Stimulated activated CD4-positive, alpha-beta T cell treated with anti-CD3 and anti-CD28 coated beads, Interleukin-1b, Interleukin-23, amount 100 ng/mL, for 1 hour (primary cell): ENCODE measurements at places on chromosomes 3 and 15.

GRCh38 chr15:99414755-99415731, 150.7 kb upstream of the MEF2A start:
- DNase-seq = no peak

GRCh38 chr3:156171281-156172267, 51.2 kb downstream of the KCNAB1 start:
- no peak for DNase-seq

DNA sequence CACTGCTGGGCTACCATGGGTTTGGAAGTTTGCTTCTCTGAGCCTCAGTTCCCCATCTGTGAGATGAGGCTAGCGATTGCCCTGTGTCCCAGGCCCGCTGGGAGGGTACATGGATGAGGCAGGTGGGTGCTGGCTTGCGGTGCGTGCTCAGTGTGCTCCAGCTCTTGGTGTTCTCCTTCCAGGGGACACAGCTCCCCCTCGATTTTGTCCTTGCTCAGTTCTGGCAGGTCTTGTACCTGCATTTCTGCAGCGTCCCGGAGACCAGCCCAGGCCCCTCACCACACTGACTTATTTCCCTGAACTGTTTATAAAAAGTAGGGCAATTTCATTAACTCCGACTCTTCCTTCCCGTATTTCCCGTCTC, 95.4 kb downstream of the TBC1D2B start:
- no peak for DNase-seq

DNA sequence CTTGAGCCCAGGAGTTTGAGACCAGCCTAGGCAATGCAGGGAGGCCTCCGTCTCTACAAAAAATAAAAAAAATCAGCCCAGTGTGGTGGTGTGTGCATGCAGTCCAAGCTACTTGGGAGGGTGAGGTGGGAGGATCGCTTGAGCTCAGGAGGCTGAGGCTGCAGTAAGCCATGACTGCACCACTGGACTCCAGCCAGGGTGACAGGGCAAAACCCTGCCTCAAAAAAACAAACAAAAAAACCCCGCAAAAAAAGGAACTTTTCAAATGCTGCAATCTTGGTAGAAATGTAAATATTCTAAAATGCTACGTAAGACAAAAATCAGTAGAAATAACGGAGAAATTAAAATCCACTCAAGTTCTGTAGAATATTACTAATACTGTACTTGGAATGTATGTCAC, 108.1 kb upstream of the MELTF start:
- DNase-seq = no peak

GRCh38 chr15:61017109-61017508, 212.0 kb downstream of the RORA start:
- no peak for DNase-seq

- no peak for DNase-seq
These were observed 68.5 kb downstream of the VPS8 start for GRCh38 chr3:184880276-184881019.

DNA sequence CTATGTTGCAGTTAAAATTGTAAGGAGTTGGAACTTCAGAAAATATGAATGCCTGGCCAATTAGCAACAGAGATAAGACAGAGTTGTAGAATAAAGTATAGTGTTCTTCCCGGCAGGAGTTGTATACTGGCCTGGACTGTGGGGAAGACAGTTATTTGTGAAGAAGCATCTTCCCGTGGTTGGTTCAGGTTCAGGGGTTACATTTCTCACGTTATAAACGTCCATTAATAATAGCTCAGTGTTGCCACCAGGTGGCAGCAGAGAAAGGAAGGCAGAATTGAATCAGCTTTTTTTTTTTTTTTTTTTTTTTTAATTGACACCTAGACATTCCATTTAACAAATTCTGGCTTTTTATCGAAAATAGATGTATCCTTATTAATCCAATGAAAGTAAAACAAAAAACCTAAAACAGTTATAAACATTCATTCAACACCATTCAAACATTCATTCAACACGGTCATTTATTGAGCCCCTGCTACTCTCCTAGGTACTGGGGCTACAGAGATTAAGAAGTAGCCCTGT, 66.4 kb upstream of the NR2E3 start:
- DNase-seq = no peak

DNA sequence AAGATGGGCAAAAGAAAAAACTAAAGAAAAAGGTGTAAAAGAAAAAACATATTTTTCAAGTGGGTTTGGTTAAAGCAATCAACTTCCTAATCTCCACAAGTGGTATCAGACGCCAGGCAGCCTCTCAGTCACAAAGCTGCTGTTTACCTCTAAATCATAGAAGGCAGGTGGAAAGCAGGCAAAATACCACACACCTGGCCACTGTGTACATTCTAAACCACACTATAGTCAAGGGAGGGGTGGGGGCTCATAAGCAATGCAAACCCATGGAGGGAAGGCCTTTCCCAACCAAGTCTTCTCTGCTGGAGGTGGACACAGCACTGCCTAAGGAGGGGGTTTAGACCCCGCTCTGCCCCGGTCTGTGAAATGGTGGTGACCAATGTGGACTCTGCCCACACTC, 50.4 kb downstream of the MCF2L2 start:
- DNase-seq = no peak

DNA sequence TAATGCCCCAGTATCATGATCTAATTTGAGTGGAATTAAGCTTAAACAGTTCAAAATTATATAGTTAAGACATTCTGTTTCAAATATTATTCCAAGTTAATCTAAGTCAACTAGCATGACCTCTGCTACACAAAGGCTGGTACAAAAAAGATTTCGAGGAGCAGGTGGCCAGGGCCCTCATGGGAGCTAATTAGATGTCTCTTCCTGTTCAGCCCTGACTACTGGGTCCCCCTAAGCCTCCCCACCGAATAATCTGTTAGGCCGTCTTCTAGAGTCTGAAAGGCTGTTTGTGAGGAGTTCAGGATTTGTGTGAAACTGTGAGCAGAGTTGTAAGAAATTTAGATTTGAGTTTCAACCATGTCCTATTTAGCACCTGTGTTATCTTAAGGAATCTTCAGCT, 75.4 kb downstream of the PPM1L start:
- no peak for DNase-seq

DNA sequence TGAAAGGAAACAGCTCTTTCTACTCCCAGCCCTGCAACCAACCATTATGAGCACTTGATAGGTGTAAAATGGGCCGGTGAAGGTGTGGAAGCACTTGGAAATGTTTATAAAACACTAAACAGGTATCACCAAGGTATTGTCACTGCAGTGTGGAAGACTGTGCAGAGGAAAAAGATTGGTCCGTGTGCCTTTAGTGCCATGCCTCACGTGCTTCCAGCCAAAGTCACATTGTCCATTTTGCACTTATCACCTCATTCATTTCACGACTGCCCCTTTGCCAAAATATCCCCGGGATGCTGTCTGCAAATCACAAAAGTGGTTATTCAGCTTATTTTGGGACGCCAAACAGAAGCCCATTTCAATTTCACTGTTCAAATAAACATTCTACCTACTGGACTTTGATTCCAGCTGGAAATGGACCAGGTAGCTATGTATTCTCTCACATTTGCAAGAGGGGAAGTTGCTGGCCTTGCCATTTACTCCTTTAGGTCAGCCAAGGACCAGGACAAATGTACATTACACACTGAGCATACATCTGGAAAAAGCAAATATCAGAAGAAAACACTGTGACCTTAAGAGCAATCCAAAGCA, 58.4 kb downstream of the ARRDC4 start:
- no peak for DNase-seq

- no peak for DNase-seq
These were observed 150.1 kb downstream of the TPRA1 start for GRCh38 chr3:127440384-127440783.

DNA sequence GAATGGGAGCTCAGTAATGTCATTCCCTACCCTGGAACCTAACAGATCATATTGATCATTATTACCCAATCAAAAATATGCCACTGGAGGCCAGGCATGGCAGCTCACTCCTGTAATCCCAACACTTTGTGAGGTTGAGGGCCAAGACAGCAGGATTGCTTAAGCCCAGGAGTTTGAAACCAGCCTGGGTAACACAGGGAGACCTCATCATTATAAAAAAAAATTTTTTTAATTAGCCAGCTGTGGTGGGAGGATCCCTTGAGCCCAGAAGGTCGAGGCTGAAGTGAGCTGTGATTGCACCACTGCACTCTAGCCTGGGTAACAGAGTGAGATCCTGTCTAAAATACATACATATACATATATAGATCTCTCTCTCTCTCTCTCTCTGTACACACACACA, 10.2 kb downstream of the IGDCC4 start:
- no peak for DNase-seq

DNA sequence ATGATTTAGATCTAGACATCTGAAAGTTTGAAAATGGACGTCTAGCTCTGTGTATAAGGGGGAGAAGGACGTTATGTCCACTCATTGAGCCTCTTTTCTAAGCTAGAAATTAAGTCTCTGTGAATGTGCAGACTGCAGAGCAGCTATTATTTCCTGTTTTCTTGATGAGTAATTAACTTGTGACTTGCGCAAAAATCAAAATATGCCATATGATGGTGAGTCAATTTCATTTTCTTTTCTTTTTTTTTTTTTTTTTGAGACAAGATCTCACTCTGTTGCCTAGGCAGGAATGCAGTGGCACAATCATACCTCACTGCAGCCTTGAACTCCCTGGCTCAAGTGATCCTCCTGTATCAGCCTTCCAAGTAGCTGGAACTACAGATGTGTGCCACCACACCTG, 14.1 kb downstream of the LACTB start:
- DNase-seq = no peak

- DNase-seq = no peak
These were observed 190.7 kb upstream of the SGO1 start for GRCh38 chr3:20376665-20377217.

DNA sequence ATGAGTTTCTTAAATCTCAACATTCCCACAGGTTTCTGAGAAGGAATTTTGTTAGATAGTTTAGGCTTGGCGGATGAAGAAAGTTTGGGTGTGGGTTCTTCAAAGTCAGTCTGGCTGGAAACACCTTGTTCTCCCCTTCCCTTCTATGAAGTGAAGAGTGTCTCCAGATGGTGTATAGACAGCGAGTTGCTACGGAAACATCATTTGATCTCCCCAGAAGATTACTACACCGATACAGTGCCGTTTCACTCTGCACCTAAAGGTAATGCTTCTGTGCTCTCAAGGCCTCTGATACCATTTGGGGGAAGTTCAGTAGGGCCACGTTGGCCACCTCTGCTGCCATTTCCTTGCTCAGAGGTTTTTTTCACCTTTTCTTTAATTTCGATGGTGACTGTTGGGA, 20.6 kb downstream of the DLEC1 start:
- no peak for DNase-seq

- no peak for DNase-seq
These were observed 66.0 kb downstream of the FLNB start for GRCh38 chr3:58074116-58074715.

- no peak for DNase-seq
These were observed 203.1 kb downstream of the OPA1 start for GRCh38 chr3:193796089-193796488.

GRCh38 chr3:105385179-105385578, 18.5 kb downstream of the ALCAM start:
- no peak for DNase-seq

GRCh38 chr15:66014022-66014421, 144.7 kb downstream of the RAB11A start:
- DNase-seq = no peak

GRCh38 chr15:62983956-62984355, 58.6 kb upstream of the TPM1 start:
- no peak for DNase-seq

DNA sequence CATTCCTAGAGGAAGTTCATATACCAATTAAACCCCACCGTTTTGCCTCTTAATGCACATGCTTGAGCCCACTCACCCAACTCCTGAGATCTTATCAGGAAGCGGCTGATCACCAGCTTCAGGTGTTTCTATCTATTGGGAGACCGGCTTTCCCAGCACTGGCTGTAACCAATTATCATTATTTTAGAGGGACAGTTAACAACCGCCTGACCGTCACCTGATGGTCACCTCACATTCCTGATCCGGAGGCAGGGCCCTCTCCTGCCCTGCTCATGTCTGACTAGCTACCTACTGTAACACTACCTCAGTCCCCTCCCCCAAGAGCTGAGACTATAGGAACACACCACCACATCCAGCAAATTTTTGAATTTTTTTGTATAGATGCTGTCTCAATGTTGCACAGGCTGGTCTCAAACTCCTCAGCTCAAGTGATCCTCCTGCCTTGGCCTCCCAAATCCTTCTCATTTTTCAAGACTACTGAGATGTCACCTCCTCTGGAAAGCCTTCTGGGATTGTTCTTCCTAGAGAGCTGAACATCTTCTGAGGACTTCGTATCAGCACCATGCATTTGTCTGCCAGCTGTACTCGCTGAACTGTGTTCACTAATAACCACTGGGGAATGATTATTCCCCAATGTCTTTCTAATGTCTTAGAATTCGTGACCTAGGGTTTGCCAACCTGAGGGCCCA, 84.8 kb downstream of the LSM3 start:
- no peak for DNase-seq

DNA sequence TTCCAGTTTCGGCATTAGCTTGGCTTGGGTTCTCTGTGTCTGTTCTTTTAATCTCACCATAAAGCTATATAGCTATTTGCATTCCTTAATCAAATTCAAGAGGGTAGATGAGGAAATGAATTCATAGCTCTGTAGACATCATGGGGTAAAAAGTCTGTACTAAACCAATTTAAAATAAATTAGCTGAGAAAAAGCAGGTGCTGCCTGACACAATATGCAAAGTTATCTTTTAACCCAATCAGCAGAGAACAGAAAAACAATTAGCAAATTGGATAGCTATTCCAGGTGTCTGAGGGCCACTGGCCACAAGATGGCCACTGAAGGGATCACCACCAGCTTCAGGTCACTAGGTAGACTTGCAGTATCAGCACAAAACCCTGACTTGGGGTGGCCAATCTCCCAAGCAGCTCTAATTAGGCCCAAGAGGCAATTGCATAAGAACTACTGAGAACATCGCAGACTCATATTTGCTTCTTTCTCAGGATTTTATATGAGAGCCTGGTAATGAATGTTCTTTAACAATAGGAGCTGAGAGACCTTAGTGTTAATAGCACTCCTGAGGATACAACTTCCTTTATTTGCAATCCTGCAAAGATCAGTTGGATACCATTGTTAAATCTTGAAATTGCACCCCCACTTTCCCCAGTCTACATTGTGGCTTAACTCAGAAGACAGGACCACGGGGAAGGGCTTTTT, 494.3 kb downstream of the PDCD6IP start:
- no peak for DNase-seq

- no peak for DNase-seq
These were observed 12.8 kb downstream of the ITPR1 start for GRCh38 chr3:4505688-4506558.

GRCh38 chr15:43209059-43209824, 11.6 kb downstream of the EPB42 start:
- no peak for DNase-seq
